ENCODE measurements at places on chromosomes 12 and 14. TPM values are rescaled to one million over a fixed set of nuclear protein-coding genes. Genes with fewer than 3 reads are reported as not detected.
A peak's percentile ranks its signal among the peaks of the same experiment; 100 is the strongest.

DNA sequence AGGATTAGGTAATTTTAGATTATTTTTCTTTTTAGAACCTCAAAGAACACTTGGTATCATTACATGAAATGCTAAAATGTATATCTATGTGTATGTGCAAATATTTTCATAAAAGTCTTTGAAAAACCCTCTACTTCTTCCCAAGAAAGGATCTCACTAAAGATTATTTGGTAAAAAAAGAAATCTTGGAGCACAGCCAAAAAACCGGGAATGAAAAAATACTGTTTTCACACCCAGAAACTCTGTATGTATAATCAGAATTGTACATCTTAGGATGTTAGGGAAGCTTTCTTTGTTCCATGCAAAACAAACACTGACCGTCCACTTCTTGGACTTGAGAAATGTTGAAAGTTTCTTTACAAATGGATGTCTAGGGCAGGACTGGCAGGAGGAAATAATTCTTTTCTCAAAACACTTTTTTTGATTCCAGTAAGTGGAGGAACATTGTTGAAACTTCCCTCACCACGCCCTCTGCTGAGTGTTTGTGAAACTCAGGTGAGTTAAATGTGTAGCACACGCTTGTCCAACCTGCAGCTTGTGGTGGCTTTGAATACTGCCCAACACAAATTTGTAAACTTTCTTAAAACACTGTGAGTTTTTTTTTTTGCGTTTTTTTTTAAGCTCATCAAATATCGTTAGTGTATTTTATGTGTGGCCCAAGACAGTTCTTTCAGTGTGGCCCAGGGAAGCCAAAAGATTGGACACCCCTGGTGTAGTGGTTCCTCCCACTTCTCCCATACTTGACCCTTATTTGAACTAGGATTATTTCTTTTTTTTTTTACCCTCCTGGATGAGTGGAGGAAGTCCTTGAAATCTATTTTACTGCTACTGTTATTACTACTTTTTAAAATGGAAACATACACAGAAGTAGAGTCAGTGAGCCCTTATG lies 26.6 kb downstream of the FBXO34 start:
- DNase-seq = no peak

- no peak for DNase-seq
Measured at GRCh38 chr12:130482448-130482847, 144.8 kb downstream of the PIWIL1 start.

The CCDC177 gene
- not detected for polyA plus RNA-seq

The RPGRIP1 gene
- polyA plus RNA-seq = 0.15 TPM

The DLGAP5 gene
- 0.72 TPM for polyA plus RNA-seq

GRCh38 chr12:47885012-47885501 lies 19.7 kb downstream of the VDR start:
- peak; percentile 46 for DNase-seq

GRCh38 chr14:63470962-63471793 lies 72.0 kb downstream of the PPP2R5E start:
- DNase-seq = no peak

Data from immature natural killer cell (primary cell).